ENCODE measurements at places on chromosomes 2 and 18.
A peak's percentile ranks its signal among the peaks of the same experiment; 100 is the strongest.

GRCh38 chr18:7830468-7830867, 263.4 kb downstream of the PTPRM start:
- no peak for DNase-seq

DNA sequence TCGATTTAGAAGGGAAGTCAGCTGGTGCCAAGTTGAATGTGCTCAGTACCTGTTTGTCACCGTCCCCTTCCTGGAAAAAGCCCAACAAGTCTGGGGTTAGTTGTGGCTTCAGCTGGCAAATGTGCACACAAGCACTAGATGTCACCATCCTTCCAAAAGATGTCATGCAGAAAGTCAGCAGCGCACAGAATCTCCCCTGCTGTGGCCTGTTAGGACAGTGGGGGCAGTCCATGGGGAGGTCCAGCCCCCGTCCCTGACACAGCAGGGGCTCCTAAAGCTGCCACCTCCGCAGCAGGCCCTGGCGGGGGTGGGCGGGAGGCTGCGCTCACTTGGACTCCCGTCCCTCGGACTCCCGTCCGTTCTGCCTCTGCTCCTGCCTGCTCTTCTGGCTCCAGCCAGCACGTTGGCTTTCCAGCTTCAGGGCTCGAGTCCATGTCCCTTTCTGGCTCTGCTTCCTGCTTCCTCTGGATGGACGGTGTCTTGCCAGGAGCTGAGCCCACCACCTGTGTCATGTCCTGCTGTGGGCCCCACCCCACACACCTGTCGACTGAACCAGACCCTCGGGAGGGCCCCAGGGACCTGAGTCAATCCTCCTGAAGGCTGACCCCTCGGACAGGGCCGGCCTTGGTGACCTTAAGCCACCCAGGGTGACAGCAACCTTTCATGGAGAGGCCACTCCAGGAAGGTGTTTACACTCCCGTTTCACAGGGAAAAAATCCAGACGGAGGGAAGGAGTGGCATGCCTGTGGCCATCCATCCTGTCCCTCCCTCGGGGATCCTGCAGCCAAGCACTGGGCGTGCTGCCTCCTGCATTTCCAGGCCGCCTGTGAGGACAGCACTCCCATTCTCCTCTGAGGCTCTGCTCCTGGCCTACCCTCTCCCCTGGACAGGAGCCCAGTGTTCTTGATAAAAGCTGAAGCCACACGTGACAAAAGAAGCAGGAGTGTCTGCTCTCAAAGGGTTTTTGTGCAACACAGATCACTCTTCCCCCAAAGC, 8.5 kb downstream of the RAB17 start:
- peak; percentile 95 for DNase-seq

- DNase-seq, result no peak
Measured at GRCh38 chr2:172978063-172978383, 97.6 kb upstream of the MAP3K20 start.

GRCh38 chr2:9736021-9736420, 105.2 kb upstream of the YWHAQ start:
- DNase-seq, result no peak

GRCh38 chr2:226403369-226403768, 396.3 kb downstream of the IRS1 start:
- no peak for DNase-seq

DNA sequence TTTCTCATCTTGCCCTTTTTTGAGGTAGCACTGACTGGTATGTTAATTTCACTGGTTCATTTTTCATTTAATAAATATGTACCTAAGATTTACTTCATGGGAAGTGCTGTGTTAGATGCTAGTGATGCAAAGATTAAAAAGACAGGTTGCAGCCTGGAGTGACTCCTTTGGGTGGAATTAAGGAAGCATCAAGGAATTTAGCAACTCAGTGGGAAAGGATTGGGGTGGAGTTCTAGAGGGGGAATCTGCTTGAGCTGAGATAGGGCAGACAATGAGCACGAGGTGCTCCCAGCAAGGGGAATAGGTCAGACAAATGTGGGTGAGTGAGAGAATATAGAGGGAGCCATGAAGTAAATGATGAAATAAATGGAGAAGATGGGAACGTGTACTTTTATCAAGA, 57.0 kb downstream of the LYPD6 start:
- no peak for DNase-seq

DNA sequence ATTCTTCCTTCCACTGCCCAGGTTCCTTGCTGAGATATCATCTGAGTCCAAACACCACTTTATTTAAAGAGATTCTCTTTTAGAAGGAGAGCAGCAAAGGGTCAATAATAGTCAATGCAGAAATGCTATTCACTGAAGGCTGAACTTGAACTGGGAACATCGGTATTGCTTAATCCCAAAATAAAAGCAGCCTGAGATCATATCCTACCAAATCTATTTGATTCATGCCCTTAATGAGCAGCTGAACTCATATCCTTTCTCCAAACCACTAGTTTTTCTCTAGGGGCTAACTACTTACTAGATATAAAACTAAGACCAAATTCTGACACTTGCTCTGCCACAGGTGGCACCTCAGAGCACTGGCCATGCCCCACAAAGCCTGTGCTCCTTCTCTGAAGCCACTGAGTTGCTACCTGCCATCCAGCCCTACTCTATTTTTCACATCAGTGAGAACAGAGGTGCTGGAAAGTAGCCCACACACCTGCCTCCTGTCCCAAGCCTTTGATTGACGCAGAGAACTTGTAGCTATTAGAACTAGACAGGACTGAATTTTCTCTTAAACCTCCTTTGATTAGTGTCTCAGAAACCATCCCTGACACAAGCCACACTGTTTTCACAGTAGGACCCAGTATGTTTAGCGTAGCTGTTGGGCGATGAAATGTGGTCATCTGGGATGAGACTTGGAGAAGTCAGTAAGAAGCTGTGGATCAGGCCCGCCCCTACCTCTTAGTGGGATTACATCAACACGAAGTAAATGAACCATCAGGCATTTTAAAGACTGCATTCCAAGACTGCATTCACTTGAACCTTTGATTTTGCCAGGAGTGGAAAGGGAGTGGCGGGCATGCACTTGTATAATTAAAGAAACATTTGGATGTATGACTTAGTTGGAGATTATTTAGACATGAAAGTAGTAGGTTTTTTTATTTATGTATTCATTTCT, 124.3 kb downstream of the RBMS1 start:
- DNase-seq, result no peak
